ENCODE measurements at places on chromosomes 6 and 20.

DNA sequence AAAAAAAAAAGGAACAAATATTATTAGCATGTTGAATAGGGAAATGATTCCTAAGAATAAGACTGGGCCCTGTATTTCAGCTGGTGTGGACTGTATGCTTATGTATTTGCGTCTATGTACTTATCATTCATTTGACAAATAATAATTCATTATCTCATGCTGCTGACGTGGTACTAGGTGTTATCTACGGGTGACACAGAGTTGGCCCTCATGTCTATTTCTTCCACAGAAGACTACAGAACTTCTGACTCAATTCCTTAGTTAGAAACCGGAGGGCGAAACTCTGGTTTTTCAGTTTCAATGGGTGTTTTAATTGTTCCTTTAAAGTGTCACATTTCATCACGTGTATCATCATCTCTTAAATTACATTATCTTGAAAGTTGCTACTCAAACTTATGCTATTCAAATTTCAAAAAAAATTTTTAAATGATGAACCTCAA lies 305.9 kb downstream of the CLIC5 start:
- no peak for DNase-seq

DNA sequence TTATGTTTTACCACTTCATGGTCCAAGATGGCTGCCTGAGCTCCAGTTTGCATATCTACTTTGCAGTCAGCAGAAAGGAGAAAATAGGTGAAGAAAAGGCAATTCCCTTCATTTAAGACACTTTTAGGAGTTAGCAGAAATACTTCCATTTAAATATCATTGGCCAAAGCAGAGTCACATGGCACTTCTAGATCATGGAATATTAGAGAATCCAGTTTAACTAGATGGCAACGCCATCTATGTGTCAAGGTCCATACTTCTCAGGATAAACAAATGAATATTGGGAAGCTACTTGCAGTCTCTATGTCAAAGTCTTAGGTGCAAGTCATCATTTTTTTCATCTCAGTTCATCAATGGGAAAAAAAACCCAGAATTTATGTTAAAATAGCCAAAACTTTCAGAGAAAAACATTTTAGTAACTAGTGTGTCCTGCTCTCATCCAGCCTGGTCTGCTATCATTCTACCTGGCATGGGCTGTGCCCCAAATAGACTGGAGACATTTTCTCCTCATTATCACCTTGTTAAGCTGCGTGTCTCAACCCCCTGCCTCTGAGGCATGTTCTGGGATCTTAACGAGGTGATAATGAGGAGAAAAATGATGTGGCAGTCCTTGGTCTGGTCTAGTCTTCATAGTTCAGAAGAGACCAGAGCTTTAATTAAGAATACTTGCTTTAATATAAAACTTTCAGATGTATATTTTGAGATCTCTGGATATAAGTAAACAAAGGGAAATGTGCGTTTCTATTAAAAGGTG lies 227.3 kb downstream of the TBX18 start:
- no peak for DNase-seq

GRCh38 chr6:136306466-136306865 lies 16.8 kb upstream of the BCLAF1 start:
- no peak for DNase-seq

DNA sequence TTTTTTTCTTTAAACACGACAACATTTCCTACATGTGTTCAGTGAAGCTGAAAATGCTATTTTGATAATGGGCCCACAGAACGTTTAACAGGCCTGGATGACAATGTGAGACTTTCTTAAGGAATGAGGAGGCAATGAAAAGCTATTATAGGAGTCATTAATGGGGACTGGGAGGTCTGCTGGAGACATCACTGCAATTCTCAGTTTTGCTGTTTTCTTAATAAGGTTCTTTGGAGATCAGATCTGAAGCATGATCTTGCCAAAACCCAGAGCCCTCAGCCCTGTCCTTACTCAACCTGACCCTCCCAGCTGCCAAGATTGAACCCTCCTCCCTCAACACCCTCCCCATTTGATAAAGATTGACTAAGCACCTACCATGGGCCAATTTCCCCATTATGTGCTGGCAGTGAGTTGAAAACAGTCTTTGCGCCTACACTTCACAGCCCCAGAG lies 353.1 kb downstream of the MAFB start:
- no peak for DNase-seq

GRCh38 chr6:37583261-37583660 lies 83.6 kb upstream of the CCDC167 start:
- DNase-seq: no peak

- no peak for DNase-seq
Measured at GRCh38 chr6:50979171-50979525, 160.5 kb downstream of the TFAP2B start.

GRCh38 chr6:13454286-13455221 lies 32.8 kb downstream of the GFOD1 start:
- DNase-seq: no peak

- DNase-seq: no peak
Measured at GRCh38 chr20:6355754-6356451, 233.1 kb upstream of the FERMT1 start.

GRCh38 chr6:44470746-44471145 lies 83.2 kb downstream of the CDC5L start:
- DNase-seq: no peak

DNA sequence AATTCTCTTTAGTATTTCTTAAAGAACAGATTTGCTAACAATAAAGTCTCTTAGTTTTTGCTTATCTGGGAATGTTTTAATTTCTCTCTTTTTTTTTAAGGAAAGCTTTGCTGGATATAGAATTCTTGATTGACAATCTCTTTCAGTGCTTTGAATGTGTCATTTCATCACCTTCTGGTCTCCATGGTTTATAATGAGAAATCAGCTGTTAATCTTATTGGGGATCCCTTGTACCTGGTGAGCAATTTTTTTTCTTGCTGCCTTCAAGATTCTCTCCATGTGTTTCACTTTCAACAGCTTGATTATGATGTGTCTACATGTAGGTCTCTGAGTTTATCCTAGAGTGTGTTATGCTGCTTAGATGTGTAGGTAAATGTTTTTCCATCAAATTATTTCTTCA lies 16.4 kb upstream of the PSMF1 start:
- DNase-seq: no peak

DNA sequence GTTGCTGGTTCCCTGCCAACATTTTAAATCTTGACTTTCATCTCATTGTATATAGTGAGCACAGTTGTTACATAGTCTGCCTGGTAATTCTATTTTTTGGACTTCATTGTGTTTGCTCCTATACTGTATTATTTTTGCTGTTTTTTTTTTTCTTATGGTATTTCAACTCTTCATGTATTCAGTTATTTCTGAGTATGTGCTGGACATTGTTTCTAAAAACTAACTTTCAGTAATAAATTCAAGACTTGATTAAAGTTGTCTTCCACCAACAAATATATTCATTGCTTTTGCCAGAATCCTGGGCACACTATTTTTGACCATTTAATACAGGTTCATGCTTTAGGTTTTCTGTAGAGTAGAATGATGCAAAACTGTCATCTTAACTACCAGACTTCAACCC lies 698.3 kb downstream of the MAFB start:
- DNase-seq: no peak

GRCh38 chr6:166286839-166287271 lies 21.3 kb downstream of the PRR18 start:
- DNase-seq: no peak

DNA sequence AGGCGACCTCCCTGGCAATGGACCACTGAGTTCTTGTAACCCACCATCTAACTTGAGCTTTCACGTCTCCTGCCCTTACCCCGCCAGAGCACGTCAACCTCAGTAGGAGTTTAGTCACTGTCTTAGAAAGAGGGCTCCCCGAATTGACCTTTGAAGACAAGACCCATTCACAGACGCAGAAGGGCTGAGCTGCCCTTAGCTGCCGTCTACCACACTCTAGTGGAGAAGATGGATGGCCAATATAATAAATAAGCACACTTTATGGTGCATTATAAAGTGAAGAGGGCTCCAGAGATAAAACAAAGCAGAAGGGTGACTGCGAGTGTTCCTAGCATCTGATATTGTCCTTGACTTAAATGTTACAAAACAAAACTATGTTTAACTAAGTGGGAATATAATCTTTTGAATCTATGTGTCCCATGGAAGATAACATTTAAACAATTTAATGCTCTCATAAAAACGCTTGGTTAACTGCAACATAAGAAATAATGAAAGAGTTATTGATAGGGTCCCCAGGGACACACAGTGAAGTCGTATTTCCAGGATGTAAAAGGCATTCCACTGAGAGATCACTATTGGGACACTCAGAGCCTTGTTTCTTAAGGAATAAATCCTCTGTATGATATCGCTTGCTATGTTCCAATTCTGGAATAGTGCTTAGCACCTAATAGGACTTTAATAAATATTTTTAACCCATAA lies 261.1 kb downstream of the THBS2 start:
- DNase-seq: no peak

DNA sequence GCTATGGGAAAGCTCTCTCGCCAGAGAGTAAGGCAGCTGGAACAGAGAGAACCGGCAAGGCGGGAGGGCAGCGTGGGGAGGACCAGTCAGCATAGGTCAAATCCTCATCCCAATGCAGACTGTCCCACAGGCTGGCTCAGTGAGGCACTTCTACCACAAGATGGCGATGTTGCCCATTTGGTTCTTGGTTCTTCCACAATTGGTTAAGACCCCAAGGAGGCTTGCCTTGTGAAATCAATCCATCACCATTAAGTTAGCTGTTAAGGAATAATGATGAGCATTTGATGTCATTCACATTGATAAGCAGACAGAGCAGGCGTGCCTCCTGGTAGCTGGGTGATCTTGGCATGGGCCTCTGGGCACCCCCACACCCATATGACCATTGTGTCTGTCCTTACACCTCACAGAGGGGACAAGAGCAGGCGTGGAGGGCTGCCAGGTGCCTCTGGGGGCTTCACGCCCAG lies 2.4 kb downstream of the CSTL1 start:
- DNase-seq: peak; percentile 47

- no peak for DNase-seq
Measured at GRCh38 chr6:116468293-116468692, 7.1 kb downstream of the CALHM6 start.

GRCh38 chr6:169449221-169449620 lies 195.6 kb upstream of the THBS2 start:
- DNase-seq: no peak

GRCh38 chr6:116254297-116255056 lies 602 bp upstream of the TSPYL4 start:
- no peak for DNase-seq

GRCh38 chr6:166621114-166621540 lies 5.9 kb downstream of the RPS6KA2 start:
- no peak for DNase-seq

GRCh38 chr6:41455818-41456217 lies 90.4 kb upstream of the FOXP4 start:
- DNase-seq: no peak

- no peak for DNase-seq
Measured at GRCh38 chr20:14012671-14013070, 17.4 kb downstream of the MACROD2 start.

- no peak for DNase-seq
Measured at GRCh38 chr6:44284867-44285266, 14.6 kb downstream of the TMEM151B start.

DNA sequence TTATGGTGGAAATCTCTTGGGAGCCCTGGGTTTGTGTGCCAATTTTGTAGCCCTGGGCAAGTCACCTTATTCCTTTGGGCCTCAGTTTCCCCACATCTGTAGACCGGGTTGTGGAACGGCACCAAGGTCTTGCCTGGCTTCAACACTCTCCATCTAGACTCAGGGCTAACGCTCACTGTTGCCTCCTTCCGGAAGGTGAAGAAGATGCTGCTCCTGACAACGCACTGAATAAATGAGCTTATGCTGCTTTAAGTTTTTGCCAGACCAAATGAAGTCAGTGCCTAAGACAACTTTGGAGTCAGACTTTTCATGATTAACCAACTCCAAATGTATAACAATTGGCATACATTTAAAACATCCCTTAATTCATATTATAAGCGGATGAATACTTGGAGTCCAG lies 53.1 kb downstream of the PSMG4 start:
- no peak for DNase-seq

DNA sequence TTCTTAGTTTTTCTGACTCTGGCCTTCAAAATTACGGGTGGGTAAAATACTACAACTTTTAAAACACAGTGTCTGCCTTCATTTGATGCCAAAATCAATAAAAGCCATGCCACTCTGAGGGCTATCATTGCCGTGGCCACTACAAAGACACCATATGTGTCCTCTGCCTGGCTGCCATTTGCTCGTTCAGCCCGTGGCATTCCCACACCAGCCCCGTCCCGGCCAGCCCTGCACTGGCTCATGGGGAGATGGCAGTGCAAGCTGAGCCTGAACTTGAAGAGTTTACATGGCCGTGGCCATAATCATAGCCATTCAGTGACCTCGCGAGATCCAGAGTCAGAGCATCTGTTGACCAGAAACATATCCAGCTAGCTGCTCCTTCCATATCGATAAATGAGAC lies 79.2 kb downstream of the SMOC2 start:
- no peak for DNase-seq

GRCh38 chr20:52261792-52262191 lies 70.2 kb upstream of the ZFP64 start:
- no peak for DNase-seq

GRCh38 chr6:44428682-44429081 lies 41.2 kb downstream of the CDC5L start:
- DNase-seq: no peak

- peak; percentile 15 for DNase-seq
Measured at GRCh38 chr6:45419571-45420082, 41.9 kb upstream of the SUPT3H start.

DNA sequence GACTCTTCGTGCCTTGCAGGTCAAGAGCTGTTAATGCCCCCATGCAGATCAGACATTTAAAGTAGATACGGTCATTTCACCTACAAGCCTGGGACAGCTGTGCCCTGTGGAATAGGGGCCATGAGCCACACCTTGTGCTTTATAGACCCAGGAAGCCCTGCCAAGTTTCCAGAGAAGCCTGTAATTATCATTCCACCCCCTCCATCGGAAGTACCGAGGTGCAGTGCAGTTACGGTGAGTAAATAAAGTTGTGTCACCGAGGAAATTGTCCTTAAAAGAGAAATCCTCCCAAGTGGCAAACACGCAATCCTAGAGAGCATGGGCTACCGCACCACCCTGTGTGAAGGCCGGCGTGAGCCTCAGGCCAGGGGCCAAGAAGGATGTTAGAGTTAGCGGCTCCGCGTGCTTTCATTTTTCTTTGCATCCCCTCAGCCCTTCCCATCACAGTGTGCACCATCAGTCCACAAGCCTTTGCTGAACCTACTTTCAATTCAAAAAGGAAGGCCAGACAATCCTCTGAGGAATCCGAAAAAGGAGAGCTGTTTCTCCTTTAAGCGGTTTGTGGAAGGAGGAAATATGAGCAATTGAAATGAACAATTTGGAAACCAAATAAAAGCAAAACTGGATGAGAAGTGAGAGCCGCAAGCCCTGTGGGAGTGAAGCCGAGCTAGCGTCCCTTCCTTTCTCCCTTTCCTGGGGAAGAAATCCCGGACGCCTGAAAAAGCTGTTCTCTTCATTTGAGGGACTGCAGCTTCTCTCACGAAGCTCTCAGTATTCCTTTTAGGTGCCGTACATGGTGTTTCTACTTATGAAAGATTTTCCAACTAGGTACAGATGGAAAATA lies 183.3 kb upstream of the PDE10A start:
- no peak for DNase-seq
